Fibroblast of skin of left quadriceps (primary cell): ENCODE measurements at places on chromosomes 12 and 14.

GRCh38 chr12:76219806-76220205 is 128.4 kb downstream of the BBS10 start:
- no peak for DNase-seq

- DNase-seq, result peak; percentile 54
These were observed 90.7 kb downstream of the PPFIA2 start for GRCh38 chr12:81668475-81668874.

DNA sequence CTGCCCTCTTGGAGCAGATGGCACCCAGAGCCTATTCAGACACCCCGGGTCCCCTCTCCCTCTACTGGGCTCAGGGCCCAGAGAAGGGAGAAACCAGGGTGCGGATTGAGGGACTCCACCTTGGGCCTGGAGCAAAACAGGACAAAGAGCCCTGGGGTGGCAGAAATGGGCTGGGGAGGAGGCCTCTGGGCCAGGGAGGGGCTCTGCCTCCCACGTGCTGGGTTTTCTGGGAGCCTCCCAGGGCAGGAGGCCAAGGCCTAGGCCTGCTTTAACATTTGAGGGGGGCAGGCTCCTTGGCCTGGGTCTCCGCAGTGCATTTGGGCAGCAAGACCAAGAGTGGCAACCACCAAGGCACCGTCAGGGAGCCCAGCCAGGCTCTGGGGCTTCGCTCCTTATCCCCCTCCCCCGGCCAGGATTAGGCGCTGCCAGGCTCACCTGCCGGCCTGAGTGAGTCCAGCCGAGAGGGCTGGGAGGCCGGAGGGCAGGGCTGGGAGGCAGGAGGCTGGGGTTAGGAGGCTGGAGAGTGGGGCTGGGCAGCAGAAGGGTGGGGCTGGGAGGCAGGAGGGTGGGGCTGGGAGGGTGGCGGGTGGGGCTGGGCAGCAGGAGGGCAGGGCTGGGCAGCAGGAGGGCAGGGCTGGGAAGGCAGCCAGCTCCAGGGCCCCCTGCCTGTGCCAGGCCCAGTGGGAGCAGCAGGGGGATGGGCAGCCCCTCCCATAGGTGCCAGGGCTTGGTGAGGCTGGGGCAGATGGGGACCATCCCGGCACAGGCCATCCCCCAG is 101.8 kb upstream of the EIF5 start:
- no peak for DNase-seq

DNA sequence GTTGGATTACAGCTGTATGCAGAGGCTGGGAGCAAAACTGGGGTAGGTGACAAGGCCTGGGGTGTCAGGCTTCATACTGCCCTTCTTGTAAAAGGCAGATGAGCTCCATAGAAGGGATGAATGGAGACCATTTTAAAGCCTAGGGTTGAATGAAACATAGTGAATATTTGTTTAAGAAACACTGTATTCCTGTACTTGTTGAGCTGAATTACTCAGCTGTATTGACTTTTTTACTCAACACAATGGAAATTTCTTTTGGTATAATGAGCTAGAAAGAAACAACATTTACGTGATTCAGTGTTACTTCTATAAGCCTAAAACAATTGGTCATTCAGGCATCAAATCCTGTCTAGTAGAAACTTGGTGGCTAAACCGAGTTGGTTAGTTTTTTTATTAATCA is 14.1 kb downstream of the ATP6V0A2 start:
- no peak for DNase-seq

- DNase-seq, result no peak
These were observed 25.3 kb downstream of the CMKLR1 start for GRCh38 chr12:108313606-108314351.

GRCh38 chr12:65619018-65619417 is 205.3 kb upstream of the HMGA2 start:
- no peak for DNase-seq

GRCh38 chr12:31772685-31773222 is 43.9 kb upstream of the AMN1 start:
- DNase-seq, result no peak

- no peak for DNase-seq
These were observed 113.1 kb upstream of the FKBP4 start for GRCh38 chr12:2681450-2682205.

- peak; percentile 39 for DNase-seq
These were observed 95.2 kb upstream of the PCED1B start for GRCh38 chr12:46983959-46984841.

DNA sequence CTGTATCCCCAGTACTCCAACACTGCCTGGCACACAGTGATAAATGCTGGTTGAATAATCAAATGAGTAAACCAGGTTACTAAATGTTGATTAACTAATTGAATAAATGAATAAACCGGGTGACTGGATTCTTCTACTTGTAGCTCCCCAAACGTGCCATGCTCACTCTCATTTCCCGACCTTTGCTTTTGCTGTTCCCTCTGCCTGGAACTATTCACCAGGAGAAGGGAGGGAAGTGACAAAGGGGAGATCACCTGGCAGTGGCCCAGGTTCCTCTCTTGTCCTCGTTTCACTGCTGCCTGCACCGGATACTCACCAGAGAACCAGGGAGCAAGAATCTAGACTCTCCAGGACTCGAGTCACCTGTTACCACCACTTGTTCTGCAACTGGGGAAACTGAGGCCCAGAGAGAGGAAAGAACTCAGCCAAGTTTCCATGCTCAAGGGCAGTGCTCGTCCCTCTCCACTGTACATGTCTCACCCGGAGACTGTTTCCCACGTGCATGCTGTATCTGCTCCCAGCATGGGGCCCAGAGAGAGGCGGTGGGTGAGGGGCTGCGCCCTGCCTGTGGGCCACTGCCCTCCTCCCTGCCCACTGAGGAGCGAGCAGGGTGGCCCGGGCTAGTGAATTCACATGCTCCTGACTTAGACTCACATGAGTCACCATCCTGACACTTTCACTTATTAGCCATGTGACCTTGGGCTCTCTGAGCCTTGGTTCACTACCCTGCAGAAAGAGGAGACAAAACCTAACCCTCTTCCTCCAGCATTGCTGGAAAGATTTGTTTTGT is 17.7 kb upstream of the POP5 start:
- DNase-seq, result no peak

DNA sequence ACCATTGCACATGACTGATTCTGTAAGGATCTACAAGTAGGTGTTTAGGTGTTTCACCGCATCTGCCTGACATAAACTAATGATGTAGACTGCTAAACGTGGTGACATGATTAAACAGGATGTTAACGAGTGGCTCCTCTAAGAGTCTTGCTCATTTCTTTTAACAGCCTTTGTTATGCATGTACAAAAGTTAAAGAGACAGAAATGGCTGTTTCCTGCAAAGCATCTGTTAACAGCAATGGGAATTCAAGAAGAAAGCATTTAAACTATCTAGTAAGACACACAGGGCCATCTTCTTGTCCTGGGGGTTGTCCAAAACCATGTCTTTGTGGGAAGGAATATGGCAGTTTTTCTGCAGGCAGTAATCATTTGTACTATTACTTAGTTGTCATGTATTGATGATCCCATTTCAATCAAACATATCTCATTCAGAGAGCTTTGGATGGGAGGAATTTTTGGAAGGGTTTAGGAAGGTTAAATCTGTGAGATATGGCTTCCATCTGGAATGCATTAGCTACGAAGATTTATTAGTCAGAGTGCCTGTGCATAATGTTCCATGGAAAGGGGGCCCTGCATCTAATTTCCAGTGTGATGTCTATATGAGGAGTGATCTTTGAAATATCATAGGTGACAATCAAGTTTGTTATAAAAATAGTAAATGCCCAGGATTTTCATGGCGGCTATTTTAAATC is 495.1 kb downstream of the EGLN3 start:
- DNase-seq, result peak; percentile 28

DNA sequence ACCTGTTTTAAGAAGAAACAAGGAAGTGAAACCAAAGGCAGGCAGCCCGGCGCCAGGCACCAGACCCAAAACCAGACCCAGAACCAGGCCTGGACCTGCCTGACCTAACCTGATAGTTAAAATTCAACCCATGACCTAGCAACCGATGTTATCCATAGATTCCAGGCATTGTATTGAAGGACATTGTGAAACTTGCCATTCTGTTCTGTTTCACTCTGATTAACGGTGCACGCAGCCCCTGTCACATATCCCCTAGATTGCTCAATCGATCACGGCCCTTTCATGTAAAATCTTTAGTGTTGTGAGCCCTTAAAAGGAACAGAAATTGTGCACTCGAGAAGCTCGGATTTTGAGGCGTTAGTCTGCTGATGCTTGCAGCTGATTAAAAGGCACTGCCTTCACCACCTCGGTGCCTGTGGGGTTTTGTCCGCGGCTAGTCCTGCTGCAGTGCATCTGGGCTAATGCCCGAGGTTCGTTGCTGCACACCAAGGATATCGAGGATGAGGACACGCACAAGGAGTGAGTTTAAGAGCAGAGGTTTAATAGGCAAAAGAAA is 262.5 kb upstream of the TMEM132C start:
- DNase-seq, result no peak
